ENCODE measurements at places on chromosomes 7 and 10. TPM values are rescaled to one million over a fixed set of nuclear protein-coding genes. Genes with fewer than 3 reads are reported as not detected.

DNA sequence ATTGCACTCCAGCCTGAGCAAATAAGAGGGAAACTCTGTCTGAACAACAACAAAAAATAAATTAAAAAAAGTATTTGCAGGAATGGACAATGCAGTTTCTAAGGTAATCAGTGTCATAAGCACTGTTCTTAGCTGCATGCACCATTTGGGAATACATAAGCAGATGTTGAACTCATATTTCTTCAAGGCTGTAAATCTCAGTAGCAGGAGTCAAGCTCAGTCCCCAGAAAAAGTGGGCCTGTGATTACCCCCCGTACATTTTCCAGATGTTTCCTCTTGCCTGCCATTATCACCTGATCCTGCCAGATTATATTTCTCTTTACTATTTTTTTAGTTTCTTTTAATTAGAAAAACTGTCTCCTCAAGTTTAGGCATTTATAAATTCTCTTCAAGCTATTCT is 667.6 kb upstream of the ANKRD30A start:
- DNase-seq = no peak

- no peak for DNase-seq
These were observed 462.9 kb downstream of the PTPRN2 start for GRCh38 chr7:158124671-158125079.

The CUZD1 gene
- total RNA-seq = 0.11 TPM

The PRKRIP1 gene
- total RNA-seq = 14.8 TPM

DNA sequence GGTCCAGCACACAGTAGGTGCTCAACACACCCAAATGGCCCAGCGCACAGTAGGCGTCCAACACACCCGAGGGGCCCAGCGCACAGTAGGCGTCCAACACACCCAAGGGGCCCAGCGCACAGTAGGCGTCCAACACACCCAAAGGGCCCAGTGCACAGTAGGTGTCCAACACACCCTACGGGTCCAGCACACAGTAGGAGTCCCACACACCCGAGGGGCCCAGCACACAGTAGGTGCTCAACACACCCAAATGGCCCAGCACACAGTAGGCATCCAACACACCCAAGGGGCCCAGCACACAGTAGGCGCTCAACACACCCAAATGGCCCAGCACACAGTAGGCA is 80.8 kb downstream of the FOXL3 start:
- DNase-seq = no peak

- DNase-seq = peak; percentile 72
These were observed 561 bp downstream of the SHTN1 start for GRCh38 chr10:117004227-117005025.

The FFAR4 gene
- total RNA-seq = not detected

GRCh38 chr7:41955893-41956675 is 253.2 kb upstream of the INHBA start:
- peak; percentile 100 for DNase-seq

DNA sequence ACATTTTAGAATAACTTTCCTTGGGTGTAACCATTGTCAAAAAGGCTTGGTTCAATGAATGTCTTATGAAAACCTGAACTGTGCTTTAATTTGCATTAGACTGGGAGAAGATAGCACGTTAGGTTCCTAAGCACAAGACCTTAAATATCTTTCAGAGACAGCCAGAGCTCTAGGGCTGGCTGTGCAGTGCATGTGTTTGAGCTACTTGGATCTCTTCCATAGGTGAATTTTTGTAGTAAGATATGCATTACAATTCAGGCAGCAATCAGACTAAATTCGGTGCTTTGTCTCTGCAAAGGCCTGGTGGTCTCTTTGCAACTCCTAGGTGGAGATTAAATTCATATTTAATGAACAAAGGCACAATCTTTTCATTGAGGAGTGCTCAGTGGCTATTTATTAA is 192.0 kb downstream of the ZNF438 start:
- DNase-seq = no peak

DNA sequence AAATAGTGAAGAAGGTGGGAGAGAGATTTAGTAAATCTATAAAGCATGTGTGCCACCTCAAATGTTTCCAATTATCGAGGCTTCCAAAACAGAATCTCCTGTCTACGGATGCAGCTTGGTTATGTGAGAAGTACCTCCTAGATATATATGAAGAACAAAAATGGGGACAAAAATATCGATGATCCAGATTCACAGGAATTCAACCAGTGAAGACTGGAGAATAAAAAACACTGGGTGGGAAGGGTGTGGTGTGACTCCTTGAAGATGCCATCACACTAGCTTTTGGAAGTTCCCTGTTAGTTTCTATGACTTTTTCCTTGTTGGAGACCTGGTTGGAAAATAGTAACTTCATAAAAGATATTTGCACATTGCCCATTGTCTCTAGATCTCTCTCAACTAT is 152.4 kb downstream of the LRRC4 start:
- DNase-seq = no peak

DNA sequence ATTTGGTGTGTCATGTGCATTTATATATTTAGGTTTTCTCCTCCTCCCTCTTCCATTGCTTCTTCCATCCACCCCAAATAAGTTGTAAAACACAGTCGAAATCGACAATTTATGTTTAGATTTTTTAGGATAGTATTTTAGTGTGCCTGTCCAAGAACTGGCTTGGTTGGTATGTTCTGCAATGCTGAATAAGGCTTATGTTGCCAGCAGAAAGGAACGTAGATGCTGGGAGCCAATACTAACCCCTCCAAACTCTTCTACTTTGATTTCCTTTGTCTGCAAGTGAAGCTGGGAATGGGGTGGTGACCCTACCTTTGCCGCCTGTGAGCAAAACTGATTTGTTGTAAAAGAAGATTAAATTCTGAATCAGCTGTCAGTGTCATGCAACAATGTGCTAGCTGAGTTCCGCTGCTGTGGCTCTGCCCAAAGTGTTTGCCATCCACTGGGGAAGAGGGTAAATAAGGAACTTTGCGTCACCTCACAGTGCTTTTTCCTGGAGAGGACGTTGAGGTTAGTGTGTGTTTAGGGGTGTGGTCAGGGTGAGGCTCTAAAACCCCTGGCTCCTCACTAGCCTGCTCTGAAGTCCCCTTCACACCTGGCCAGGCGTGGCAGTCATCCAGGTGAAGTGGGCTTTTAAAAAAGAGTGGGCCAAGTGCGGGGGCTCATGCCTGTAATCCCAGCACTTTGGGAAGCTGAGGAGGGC is 44.4 kb downstream of the TACC2 start:
- no peak for DNase-seq

The NAMPT gene
- 32.7 TPM for total RNA-seq

The CLRN3 gene
- not detected for total RNA-seq

GRCh38 chr7:116377721-116378120 is 121.8 kb upstream of the CAV2 start:
- DNase-seq = no peak

- DNase-seq = no peak
These were observed 520.2 kb downstream of the PTPRN2 start for GRCh38 chr7:158067219-158067930.

- no peak for DNase-seq
These were observed 56.4 kb upstream of the MXI1 start for GRCh38 chr10:110150981-110151380.

The TBATA gene
- not detected for total RNA-seq

DNA sequence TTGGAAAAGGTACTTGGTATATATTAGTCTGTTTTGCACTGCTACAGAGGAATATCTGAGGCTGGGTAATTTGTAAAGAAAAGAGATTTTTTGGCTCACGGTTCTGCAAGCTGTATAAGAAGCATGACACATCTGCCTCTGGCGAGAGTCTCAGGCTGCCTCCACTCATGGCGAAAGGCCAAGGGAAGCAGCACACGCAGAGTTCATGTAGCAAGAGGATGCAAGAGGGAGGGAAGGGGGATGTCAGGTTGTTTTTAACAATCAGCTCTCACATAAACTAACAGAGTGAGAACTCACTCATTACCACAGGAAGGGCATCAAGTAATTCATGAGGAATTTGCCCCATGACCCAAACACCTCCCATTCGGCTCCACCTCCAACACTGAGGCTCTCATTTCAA is 484.8 kb upstream of the DPP6 start:
- no peak for DNase-seq

DNA sequence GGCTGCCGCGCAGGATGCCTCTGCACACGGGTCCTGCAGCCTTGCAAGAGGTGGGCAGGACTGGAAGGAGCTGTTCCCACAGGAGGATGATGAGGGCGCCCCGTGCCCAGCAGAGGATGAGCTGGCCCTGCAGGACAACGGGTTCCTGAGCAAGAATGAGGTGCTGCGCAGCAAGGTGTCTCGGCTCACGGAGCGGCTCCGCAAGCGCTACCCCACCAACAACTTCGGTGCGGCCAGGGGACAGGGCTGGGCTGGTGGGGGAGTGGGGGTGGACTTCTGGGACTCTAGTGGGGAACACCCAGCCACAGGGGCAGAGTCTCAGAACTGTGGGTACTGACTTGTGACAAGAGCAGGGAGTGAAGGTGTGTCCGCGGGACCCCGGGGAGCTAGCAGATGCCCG is 16.0 kb downstream of the ZFYVE27 start:
- no peak for DNase-seq

GRCh38 chr10:14612873-14613587 is 161.7 kb downstream of the FAM107B start:
- no peak for DNase-seq

DNA sequence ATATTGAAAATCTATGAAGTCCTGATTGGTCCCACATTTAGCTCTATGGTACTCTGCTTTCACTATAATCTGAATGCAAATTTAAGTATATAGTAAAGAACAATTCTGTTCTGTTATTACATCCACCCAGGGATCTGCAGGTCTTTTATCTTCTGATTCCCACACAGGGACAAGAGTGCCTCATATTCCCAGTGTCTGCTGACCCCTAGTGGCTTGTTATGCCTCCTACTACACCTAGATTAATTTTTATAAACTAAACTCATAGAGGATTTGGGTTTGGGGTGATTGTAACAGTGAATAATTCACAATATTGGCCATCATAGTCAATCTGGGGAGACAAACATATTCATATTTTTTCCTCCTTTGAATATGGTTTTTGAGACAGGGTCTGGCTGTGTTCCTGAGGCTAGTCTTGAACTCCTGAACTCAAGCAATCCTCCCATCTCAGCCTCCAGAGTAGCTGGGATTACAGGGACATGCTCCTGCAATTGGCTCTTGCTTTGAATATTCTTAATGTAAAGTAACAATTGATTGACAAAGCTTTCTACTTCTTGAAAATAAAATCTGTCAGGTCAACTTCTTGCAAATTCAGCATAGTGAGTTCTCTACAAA is 282.1 kb downstream of the KCND2 start:
- DNase-seq = peak; percentile 73

The EMX2 gene
- 13.4 TPM for total RNA-seq
